ENCODE measurements at places on chromosomes 2 and 18.

DNA sequence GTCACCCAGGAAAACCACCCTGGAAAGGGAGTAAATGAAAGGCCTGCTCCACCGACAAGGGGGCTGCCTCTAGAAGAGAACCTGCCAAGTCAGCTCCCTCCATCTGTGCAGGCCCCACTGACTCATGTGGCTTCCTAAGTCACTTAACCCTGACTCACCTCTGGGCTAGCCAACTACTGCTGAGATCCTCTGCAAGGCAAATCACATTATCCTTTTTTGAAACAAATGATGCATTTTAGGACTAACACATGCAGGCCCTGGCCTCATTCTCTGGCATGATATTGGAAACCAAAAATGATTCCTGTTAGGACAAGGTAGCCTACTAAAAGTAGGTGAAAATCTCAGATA, 474.6 kb downstream of the EPHA4 start:
- DNase-seq, result no peak

GRCh38 chr18:25364732-25365131, 12.8 kb upstream of the ZNF521 start:
- no peak for DNase-seq

- DNase-seq, result no peak
Observed at GRCh38 chr2:197487385-197487784, 12.3 kb downstream of the HSPD1 start.

- DNase-seq, result no peak
Observed at GRCh38 chr18:41226186-41226585, 728.8 kb upstream of the PIK3C3 start.

GRCh38 chr2:46564350-46564749, 85.0 kb downstream of the TMEM247 start:
- DNase-seq, result no peak

GRCh38 chr2:54605836-54606235, 117.6 kb upstream of the EML6 start:
- DNase-seq, result no peak

DNA sequence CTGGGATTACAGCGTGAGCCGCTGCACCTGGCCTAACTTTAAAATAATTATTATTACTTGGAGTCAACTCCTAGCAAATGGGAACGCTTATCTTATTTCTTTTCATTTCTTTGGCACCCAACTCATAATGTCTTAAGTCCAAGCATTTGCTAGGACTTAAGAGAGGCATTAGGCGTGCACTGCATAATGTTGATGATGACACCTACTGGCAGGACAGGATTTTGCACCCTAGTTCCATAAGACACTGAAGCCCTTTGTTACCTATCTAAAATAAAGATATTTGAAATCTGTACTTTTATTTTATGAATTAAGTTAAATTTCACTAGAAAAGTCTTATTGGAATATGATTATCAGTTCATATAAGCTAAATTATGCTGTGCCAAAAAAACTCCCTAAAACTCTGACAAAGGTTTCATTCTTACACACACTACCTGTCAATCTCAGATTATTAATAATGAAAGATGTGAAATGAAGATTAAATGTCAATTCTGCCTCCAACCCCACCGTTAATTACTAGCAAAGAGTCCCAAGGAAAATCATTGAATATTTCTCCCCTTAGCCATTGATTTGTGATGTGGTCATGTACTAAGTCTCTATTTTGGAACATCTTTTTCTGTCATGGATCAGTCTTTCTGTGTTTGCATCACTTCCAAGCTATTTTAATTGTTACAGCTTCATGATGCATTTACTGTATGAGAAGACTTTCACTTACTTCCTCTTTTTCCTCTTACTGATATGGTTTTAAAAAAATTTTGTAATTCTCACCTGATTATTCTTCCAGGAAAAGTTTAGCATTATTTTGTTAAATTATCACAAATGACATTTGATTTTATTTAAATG, 12.7 kb upstream of the CDH2 start:
- peak; percentile 41 for DNase-seq

GRCh38 chr2:179250095-179250494, 14.5 kb downstream of the SESTD1 start:
- no peak for DNase-seq

DNA sequence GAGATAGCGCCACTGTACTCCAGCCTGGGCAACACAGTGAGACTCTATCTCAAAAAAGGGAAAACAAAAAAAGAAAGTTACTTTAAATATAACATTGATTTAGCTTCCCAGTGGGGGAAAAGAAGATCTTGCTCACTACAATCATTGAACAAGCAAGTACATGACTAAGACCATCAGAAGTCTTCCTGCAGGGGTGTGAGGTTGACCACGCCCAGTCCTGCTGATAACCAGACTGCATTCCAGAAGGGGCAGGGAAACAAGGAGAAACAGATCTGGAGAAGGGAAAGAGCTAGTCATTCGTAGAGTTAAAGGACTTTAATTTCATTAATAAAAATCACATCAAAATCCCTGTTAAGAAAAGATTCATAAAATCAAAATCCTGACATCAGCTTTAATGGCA, 77.5 kb downstream of the EPHA4 start:
- DNase-seq, result no peak

- no peak for DNase-seq
Observed at GRCh38 chr18:389658-390357, 110.7 kb downstream of the COLEC12 start.

- no peak for DNase-seq
Observed at GRCh38 chr2:133541797-133542196, 26.5 kb downstream of the NCKAP5 start.

GRCh38 chr18:63376538-63376937, 9.5 kb upstream of the KDSR start:
- peak; percentile 14 for DNase-seq

DNA sequence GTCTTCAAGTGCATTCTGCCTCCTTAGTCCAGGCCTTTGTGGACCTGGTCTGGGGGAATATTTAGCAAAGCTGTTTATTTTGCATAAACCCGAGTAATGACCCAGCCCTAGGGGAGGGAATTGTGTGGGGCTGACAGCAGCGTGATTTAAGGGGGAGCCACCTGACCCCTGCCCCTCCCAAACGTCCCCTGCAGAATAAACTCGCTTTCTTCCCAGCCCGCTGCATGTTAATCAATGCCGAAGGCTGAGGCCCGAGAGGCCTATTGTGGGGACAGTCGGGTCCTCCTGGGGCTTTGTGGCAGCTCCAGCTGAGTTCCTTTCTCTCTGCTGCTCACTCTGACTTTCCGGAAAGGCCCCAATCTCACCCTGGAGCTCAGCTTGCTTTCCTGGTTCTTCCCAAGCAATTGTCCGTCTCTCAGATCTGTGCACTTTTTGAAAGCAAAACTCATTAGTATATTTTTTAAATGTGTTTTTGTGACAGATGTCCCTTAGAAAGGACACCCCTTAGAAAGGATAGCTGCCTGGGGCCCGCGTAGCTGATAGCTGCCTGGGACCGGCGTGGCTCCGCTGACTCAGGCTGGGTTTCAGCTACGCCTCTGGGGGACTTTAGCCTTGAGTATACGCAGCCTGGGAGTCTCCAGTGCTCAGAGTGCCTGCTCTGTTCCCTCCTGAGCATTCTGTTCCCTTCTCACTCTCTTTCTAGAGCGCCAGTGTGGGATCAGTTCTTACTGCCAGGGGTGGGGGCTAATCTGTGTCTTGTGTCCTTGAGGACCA, 158.3 kb downstream of the GLI2 start:
- DNase-seq, result no peak

DNA sequence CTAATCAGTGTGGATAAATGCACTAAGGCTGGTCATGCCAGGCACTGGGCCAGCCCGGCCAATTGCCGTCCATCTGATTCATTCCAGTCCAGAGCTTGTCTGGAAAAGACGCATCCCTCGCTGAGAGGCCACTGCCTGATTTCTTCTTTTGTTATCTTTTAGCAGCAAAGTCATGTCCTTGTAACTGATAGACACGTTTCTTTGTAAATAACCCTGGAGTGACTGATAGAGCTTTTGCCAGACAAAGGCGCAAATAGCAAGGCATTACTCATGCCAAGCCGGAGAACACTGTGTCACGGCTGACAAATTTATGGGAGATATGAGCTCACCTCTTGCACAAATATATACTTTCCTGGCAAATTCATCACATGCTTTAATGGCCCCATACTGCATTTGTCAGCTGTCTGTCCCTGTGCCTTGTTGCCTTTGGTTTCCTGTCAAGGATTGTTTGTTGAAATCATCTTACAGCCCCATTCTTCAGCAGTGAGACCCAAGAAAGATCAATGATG, 164.4 kb downstream of the ETAA1 start:
- DNase-seq, result no peak

All from KBM-7 (cell line).